ENCODE measurements at places on chromosomes 5 and 9.

GRCh38 chr9:113399646-113400200 lies 1.4 kb downstream of the ALAD start:
- no peak for DNase-seq

DNA sequence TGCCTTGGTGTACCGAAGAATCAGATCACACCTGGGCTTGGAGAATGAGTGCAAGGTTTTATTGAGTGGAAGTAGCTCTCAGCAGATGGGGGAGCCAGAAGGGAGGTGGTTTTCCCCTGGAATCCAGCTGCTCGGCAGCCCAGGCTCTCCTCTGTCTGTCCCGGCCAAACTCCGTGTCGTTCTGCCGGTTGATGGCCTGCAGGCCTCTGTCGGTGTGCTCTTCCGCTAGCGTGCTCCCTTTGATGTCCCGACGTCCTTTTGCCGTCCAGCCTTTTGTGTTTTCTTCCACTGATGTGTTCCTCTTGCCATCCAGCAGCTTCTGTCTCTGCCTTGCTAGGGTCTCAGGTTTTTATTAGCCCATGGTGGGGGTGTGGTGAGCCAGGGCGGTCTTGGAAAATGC lies 28.0 kb upstream of the MIER3 start:
- DNase-seq = no peak

GRCh38 chr9:107251756-107252322 lies 31.2 kb upstream of the RAD23B start:
- peak; percentile 44 for DNase-seq

GRCh38 chr9:113756476-113757192 lies 119.5 kb upstream of the ZNF618 start:
- DNase-seq = no peak

DNA sequence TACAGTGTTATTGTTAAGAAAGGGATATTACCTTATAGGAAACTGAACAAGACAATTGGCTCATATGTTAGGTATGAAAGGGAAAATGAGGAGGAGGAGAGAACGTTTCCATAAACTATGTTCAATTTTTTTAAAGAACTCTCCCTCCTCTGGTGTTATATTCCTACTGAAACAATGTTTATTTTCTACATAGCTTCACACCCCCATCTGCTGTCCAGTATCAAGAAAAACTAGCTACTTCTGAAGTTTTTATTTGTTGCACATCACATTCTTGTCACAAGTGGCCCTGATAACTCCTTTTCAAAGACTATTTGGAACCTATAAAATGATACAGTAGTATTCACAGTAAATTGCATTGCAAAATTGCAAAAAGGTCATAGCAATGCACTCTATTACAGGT lies 223.4 kb upstream of the FAM174A start:
- DNase-seq = no peak

GRCh38 chr5:142360607-142361120 lies 35.8 kb upstream of the SPRY4 start:
- peak; percentile 43 for DNase-seq

DNA sequence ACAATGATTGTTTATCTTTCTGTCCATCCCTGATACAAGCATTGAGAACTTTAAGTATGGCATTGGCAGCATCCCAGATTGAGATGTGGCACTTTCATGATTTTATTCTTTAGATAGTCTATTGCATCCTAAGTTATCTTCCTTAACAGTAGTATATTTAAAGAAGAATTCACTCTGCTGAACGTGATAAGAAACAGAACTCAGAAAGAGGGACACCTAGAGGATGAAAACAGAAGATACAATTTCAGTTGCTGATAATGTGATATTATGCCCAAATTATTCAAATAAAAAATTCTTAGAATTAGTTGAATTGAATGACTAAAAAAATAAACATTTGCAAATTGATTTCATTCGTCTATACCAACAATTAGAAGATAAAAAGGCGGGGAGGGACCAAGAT lies 218.1 kb upstream of the DMRTA1 start:
- DNase-seq = no peak

- DNase-seq = no peak
Measured at GRCh38 chr5:126096442-126097006, 326.7 kb upstream of the GRAMD2B start.

- DNase-seq = no peak
Measured at GRCh38 chr5:166509085-166509484, 1782.4 kb upstream of the WWC1 start.

DNA sequence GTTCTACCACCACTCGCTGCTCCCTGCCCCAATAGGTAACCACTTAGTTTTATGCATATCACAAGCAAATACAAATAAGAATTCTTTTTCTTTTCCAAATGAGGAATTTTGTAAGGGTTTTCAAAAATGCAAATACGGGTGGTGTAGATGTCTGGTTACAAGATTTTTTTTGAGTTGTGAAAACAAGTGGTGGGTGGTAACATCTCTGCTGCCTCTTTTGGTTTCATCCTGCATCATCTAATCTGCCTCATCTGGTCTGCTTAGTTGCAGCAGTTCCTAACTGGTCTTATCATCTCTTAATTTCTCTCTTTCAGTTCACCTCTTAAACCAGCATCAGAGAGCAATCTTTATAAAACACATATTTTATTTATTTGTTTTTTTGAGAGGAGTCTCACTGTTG lies 5.3 kb downstream of the NFX1 start:
- DNase-seq = no peak

GRCh38 chr5:178277346-178277745 lies 44.7 kb upstream of the PHYKPL start:
- no peak for DNase-seq

DNA sequence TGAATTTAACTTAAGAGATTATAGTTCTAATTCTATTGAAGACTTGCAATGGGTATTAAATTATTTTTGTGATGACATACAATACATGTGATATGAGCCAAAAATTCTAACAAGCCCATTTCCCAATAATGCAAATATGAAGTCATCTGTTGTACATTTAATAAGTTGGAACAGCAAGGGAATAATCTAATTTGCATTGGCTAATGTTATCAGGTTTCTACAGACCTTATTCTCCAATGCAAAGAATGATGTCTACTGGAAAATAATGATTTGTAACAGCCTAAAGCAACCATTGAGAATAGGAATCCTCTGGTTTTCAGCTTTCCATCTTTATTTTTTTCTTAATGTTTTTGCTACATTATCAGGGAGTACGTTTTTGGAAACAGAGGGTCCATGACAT lies 89.1 kb upstream of the MINAR2 start:
- DNase-seq = no peak

GRCh38 chr5:3024976-3025375 lies 273.5 kb upstream of the IRX2 start:
- DNase-seq = no peak

GRCh38 chr5:14242871-14243383 lies 99.8 kb downstream of the TRIO start:
- DNase-seq = no peak

DNA sequence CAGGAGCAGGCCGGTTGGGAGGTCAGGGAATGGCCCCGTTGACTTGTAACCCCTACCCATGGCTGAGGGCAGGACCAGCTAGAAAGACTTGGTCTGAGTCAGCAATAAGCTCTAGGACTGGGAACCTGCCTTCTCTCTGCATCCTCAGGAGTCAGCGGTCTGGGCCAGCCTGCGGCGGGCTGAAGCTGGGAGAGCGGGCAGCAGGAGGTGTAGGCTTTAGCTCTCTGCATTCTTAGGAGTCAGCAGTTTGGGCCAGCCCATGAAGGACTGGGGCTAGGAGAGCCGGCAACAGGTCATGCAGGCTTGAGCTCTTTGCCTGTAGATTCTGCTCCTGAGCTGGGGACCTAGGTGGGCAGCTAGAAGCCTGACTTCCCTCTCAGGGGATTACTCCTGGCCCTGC lies 6.4 kb upstream of the SMIM32 start:
- no peak for DNase-seq

GRCh38 chr5:96709152-96709821 lies 47.1 kb downstream of the CAST start:
- DNase-seq = no peak

GRCh38 chr5:19625562-19625961 lies 362.4 kb downstream of the CDH18 start:
- DNase-seq = no peak

DNA sequence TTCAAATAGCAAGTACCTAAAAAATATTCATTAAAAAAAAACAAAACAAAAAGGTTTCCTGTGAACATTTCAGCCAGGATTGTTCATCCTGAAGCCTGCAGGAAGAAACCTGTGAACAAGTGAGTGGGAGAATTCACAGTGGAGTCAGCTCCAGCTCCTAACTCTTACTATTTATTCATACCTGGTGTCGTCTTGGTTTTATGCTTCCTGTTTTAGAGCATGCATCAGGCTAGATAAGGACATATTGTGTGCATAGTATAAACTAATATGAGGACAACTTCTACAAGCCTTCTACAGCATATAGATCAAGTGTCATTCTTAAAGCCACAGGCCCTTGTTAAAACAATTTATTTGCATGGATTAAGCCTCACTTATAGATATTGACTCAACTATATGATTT lies 169.9 kb downstream of the EFNA5 start:
- no peak for DNase-seq

GRCh38 chr9:7243838-7244237 lies 486.1 kb downstream of the KDM4C start:
- DNase-seq = no peak

DNA sequence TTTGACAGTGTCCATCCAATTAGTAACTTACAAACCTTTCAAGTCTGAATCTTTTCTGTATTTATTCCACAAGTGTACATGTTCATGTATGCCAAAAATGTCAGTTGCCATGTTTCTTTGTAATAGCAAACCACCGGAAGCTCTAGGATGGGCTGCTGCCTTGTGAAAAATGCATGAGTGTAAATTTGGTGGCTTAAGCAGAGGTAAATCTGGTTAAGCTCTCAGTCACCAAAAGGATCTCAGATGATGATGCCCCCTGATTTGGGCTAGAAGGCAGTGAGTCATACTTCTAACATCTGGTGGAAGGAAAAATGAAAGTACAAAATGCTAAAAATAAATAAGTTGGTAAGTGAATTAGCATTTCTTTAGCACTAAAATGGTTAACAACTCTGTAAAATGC lies 567.5 kb downstream of the ELAVL2 start:
- no peak for DNase-seq

DNA sequence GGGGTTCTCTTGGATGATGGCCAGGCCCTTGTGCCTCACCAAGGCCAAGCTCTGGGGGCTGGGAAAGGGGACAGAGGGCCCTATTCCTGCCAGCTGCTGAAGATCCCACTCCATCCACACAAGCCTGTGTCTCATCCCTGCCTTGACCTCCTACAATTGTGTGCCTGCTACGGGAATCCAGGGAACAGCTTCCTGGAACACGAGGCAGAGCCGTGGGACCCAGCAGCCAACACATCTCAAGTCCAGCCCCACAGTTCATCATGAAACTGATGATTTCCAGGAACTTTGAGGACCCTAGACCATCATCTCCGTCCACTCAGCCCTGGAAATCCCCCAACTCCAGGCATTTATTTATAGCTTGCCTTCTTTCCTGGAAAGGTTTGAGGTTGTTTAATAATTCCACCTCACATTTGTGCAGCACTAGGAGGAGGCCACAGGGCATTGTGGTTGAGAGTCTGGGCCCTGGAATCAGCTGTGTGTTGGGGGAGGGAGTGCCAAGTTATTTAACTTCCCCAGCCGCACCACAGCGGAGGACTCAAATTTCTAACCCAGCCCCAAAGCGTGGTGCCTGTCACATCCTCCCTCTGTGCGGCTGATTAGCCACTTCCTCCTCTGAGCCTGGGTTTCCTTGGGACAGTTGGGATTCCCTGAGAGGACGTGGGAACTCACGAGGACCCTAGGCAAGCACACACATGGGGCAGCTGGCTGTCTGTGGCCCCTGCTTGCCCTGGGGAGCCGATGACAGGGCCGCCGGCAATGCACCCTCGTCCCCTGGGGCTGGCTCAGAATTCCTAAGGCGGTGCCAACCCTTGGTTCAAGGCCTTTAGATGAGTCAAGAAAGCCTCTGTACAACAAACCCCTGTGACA lies 58.2 kb upstream of the GGTA1 start:
- DNase-seq = peak; percentile 58

- DNase-seq = no peak
Measured at GRCh38 chr5:167877114-167877722, 414.2 kb upstream of the WWC1 start.

- DNase-seq = no peak
Measured at GRCh38 chr5:126351153-126351552, 72.1 kb upstream of the GRAMD2B start.

DNA sequence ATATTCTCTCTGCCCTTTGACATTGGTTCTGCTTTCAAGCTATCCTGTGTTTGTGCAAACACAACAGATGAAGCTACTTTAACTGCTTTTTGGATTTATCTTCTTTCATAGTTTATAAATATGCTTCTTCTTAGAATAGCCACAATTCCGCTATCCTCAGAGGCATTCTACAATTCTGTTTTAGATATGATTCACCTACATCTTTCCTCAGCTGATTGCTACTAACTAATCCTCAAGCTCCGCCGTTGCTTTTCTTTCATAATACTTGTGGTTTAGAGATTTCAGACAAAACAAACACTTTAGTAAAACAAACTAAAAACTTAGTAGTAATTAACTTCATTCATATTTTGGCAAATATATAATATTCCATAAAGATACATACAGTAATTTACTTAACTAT lies 52.5 kb downstream of the ECPAS start:
- no peak for DNase-seq

DNA sequence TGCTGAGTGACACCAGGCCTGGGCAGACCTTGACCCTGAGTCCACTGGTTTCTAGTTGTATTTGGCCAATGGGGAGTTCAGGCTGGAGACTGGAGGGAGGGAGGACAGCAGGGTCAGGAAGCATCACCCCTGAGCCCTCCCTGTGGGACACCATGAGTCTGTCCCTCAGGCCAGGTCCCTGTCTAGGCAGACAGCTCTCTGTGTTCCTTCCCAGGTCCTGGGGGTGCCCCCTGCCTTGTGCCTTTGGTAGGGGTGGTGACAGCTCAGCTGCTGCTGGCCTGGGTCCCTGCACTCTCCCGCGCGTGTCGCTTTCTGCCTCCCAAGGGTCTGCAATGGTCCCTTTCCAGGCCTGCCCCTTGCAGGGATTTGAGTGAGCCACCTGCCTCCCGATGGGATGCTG lies 125.5 kb downstream of the OLFM1 start:
- DNase-seq = no peak

DNA sequence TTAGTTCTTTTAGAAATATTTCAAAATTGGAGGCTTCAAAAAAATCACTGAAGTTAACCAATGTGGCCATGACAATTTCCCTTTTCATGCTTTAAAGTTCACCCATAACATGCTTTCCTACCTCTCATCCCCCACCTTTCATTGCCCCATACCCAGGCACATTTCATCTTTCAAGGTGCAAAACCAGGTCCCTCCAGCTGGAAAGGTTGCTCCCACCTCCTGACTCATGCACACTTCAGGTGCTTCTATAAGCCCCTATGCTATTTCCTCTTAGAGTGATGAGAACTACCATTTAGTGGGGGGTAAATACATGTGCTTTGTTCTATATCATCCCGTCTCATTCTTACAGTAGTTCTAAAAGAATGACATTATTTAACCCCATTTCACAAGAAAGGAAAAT lies 15.4 kb downstream of the FYB1 start:
- DNase-seq = no peak

GRCh38 chr5:38018016-38018415 lies 178.2 kb upstream of the GDNF start:
- DNase-seq = no peak

- no peak for DNase-seq
Measured at GRCh38 chr5:146273109-146273508, 65.5 kb upstream of the POU4F3 start.

- no peak for DNase-seq
Measured at GRCh38 chr5:33330992-33331391, 109.8 kb upstream of the TARS1 start.

- no peak for DNase-seq
Measured at GRCh38 chr5:92505925-92506324, 1075.1 kb downstream of the NR2F1-AS1 start.

Data from smooth muscle cell of the brain vasculature (primary cell).